ENCODE measurements at places on chromosomes 7 and 10.

GRCh38 chr7:34061149-34061548 is 155.8 kb downstream of the BMPER start:
- no peak for DNase-seq

DNA sequence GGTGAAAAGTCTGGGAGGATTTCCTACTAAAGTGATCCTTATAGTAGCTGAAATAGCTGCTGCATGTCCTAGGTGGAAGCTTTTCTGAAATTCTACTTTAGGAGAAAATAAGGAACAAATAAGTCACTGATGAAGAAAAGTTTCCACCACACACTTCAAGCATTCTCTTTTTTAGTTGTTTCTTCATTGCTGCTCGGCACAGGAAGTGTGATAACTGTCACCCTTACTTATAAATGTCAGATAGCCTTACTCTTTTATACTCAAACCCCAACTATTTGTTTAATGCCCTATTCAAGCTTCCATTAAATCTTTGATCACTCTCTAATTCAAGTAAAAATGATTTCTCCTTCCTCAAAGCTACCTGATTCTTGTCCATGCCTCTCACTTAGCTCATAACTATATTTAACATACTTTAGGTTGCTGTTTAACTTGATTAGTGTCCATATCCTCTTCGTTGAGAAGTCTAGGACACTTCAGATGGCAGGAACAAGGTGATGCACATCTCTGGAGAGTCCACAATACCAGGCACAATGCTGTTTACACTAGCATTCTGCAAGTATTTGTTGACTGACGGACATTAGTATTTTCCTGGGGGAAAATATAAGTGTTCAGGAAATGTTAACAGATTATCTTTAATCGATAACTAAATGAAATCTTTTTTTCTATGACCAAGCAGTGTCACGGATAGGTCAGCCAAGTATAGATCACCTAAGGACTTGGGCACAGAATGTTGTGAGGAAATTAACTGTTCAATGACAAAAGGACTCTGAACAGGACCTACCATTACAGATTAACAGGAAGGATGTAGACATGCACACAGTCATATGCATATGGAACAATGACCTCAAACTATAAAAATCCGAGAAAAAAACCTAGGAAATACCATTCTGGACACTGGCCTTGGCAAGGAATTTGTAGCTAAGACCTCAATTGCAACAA is 67.4 kb downstream of the ZNF438 start:
- no peak for DNase-seq

- no peak for DNase-seq
Observed at GRCh38 chr10:127612-128432, 7.4 kb upstream of the ZMYND11 start.

- no peak for DNase-seq
Observed at GRCh38 chr10:113825791-113826190, 28.1 kb downstream of the DCLRE1A start.

DNA sequence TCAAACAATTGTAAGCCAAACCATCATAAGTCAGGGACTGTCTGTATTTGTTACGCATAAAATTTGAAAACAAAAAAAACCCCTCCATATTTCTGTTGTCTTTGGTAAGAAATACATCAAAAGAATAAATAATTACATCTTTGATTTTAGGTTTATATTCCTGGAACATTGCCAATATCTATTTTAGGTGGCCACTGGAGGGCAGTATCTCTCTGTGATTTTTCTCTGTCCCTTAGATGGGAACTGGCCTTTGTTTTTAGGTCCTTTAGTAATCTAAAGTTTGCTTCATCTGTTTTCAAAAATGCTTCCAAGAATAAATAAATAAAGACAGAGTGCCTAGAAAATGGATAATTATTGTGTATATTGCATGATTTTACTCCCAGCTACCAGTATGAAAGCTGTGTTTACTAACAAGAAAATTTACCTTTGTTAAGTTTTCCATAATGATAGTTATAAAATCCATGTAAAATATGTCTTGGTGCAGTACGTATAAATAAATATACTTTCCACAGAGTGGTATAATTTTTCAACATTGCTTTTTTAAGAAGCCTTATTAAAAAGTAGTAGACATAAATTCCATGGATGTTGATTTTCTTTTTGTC is 64.2 kb downstream of the PHYHIPL start:
- no peak for DNase-seq

GRCh38 chr10:30671026-30671616 is 41.6 kb upstream of the LYZL2 start:
- DNase-seq: no peak

DNA sequence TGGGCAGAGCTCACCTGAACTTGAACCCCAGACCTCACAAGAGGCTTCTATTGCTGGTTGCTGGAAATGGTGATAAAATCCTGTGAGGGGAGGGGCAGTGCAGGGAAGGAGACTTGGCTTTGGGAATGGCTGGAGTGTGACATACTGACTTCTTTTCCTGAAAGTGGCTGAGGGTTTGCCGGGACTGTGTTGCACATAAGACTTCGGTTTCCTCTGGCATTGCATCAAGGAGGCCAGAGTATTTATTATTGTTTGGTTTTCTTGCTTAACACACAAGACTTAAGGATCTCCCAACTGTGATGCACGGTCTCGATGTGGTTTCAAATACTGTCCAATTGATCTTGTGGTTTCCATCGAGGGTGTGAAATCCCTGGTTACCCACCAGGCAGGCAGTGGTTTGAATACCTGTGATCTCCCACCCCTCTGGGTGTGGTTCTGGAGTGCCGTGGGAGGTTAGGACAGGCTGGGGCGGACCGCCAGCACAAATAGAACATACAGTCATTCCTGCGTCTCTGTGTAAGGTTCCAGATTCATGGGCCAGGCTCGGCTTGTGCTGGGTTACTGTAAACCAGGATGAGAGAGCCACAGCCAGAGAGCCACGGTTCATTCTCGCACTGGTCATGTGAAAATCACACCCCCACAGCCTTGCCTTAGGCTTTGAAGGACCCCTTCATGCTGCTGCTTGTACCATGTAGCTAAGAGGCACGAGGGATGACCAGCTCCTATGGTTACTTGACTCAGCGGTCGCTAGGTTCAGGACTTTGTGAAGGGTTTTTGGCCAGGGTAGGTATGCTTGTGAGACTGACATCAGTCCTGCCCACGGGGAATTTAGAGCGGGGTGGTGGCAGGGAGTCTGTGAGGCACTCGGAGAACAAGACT is 39.2 kb downstream of the WBP1L start:
- no peak for DNase-seq

DNA sequence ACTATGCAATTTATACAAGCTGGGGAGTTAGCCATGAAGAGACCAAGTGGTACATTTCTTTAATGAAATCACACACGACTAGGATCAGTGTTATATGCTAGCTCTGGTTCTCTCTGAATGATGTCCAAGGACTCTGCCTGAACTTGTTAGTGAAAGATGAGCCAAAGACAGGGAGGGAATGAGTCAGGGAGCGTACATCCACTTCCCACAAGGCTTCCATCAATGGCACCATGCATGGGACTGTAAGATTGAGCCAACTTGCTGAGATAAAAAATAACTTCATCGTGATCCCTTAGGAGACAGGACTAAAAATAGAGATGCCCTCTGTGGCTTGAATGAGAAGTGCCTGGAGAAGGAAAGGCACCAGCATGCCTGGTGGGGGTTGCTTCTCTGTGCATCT is 629.7 kb downstream of the ACTR3B start:
- no peak for DNase-seq

Data from stimulated activated CD8-positive, alpha-beta memory T cell treated with anti-CD3 and anti-CD28 coated beads, Interleukin-4, amount 100 ng/mL, for 1 hour (primary cell).